ENCODE measurements at places on chromosomes 6 and 20.

DNA sequence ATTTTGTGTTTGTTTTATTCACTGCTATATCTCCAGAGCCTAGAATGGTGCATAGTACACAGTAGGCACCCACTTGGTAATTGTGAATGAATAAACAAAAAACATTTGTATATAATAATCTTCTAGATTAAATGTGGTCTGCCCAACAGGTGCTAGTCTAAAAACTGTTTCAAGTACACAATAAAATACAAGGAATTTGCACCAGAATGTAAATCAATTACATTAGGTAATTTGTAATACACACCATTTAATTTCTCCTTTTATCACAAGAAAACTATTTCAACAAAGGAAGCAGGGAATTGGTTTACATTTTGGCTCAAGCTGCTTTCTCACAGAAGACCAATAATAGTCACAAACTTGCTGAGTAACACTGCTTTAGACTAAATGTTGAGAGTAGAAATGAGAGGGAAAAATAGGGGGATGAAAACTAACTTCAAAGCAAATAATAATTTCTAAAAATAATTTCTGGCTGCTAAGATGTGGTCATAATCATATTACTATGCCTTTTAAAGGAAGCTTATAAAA is 22.1 kb downstream of the RUNX2 start:
- no peak for DNase-seq

GRCh38 chr20:53837126-53837826 is 233.1 kb downstream of the BCAS1 start:
- no peak for DNase-seq

- DNase-seq: no peak
Observed at GRCh38 chr20:56735084-56735642, 106.1 kb downstream of the TFAP2C start.

DNA sequence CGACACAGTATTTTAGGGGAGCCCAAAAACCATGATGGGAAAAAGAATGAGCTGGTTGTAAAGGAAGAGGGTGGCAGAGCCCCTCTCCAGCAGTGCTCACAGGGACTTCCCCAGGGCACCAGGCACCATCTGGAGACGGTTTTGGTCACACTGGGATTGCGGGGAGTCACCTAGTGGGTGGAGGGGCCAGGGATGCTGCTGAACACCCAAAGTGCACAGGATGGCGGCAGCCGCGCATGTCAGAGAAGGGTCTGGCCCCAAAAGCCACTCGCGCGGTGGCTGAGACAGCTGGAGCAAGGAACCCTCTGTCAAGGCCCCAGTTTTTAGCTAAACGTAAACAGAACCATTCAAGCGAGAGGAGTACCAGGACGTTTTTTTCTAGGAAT is 10.8 kb downstream of the CTSZ start:
- no peak for DNase-seq

- no peak for DNase-seq
Observed at GRCh38 chr6:21187485-21187884, 406.1 kb upstream of the SOX4 start.

DNA sequence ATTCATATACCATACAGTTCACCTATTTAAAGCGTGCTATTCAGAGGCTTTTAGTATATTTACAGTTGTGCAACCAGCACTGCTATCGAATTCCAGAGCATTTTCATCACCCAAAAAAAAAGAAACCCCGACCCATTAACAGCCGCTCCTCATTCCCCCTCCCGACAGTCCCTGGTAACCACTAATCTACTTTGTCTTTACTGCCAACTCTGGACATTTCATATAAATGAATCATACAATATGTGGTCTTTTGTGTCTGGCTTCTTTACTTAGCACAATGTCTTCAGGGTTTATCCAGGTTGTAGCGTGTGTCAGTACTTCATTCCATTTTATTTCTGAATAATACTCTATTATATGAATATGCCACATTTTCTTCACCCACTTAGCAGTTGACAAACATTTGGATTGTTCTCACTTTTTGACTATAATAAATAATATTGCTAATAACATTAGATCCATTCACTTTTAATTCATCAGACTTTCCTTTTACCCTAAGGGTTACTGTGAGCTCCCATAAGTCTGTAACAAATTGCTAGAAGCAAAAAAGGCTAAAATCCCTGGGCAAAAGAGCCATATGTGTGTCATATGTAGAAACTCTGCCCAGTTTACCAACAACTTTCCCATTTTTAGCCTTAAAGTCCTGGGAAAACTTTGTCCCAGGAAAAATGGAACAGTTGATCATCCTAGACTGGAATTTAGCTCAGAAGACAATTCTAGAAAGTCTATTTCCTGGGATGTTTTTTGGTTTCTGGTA is 23.2 kb upstream of the ROS1 start:
- DNase-seq: no peak

- DNase-seq: no peak
Observed at GRCh38 chr6:10886691-10887502, at the start of gene SYCP2L. SYCP2L (plus strand) TSS chr6:10887052; CDS start chr6:10887127, 75 bp downstream.

DNA sequence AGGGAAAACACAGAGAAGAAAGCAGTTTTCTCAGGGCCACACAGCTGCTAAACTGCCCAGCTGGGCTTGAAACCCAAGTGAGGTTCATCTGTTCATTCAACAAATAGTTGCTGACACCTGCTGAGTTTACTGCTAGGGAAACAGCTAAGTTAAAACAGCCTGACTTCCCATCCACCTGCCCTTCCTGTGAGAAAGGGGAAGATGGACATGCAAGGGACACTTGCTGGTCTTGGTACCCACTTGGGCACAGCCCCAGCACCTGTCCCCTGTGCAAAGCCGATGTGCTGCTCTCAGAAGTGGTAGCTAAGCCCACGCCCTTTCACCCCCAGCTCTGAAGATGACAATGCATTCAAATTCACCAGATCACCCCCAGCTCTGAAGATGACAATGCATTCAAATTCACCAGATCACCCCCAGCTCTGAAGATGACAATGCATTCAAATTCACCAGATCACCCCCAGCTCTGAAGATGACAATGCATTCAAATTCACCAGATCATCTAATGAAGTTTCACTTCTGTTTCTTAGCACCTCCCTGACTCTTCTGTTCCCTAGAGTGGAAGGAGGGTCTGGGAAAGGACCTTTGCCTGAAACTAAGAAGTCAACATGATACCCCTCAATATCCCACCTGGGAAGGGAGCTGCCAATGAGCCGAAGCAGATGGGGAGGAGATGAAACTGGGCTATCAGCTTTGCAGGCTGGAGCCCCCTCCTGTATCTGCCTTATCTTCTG is 46.0 kb upstream of the TOP1 start:
- no peak for DNase-seq

GRCh38 chr20:58271606-58272351 is 37.7 kb upstream of the RAB22A start:
- DNase-seq: peak; percentile 41
